ENCODE measurements at places on chromosomes 2 and 18. TPM values are rescaled to one million over a fixed set of nuclear protein-coding genes. Genes with fewer than 3 reads are reported as not detected.

The TACR1 gene
- not detected for polyA plus RNA-seq

The NRP2 gene
- 0.89 TPM for polyA plus RNA-seq

The SMYD1 gene
- polyA plus RNA-seq, result 0.34 TPM

The CCBE1 gene
- 0.27 TPM for polyA plus RNA-seq

The NAT8 gene
- polyA plus RNA-seq, result not detected

The ACADL gene
- not detected for polyA plus RNA-seq

The CCDC74B gene
- polyA plus RNA-seq, result not detected

The TUBA3E gene
- polyA plus RNA-seq, result not detected

The LHCGR gene
- polyA plus RNA-seq, result 0.04 TPM

The UBXN4 gene
- polyA plus RNA-seq, result 55.0 TPM

GRCh38 chr18:35526495-35527059 is 28.8 kb upstream of the INO80C start:
- no peak overlapping the region for H3K27ac ChIP-seq
- DNase-seq, result no peak
- no peaks in the 10 kb centered on the region for H3K36me3 ChIP-seq
- H3K27me3 ChIP-seq, result no peaks in the 10 kb centered on the region
- H3K4me1 ChIP-seq, result peaks cover 4% of the 10 kb centered on the region

GRCh38 chr2:239323447-239323846 is 77.4 kb downstream of the HDAC4 start:
- no peak overlapping the region for H3K27ac ChIP-seq
- H3K4me3 ChIP-seq, result no peak overlapping the region
- peaks cover 13% of the 10 kb centered on the region for H3K4me1 ChIP-seq

DNA sequence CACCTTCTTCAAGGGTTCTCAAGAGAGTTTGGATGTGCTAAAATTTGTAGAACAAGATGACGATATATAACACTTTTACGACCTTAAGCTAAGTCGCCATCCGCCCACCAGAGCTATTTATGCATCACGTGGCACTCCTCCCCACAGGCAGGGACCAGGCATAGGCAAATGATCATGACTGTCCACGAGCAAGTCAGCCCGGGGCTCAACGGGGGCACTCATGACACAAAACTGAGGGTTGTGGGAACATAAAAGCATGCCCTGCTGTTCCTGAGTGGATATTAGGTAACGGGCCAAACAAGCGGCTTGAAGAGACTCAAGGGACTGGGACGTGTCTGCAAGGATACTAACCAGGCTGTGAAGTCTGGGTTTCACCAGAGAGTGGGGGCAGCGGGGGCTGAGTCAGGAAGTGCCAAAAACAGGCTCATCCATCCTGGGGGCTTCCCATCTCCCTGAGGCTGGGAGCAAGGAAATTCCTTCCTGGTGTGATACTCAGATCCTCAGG is 58.1 kb downstream of the FAM178B start:
- no peak overlapping the region for H3K27ac ChIP-seq
- H3K4me3 ChIP-seq, result no peak overlapping the region
- no peak for DNase-seq
- H3K36me3 ChIP-seq, result no peaks in the 10 kb centered on the region
- no peaks in the 10 kb centered on the region for H3K27me3 ChIP-seq

- H3K4me1 ChIP-seq, result no peaks in the 10 kb centered on the region
- no peak overlapping the region for H3K27ac ChIP-seq
- H3K36me3 ChIP-seq, result no peaks in the 10 kb centered on the region
- H3K27me3 ChIP-seq, result no peaks in the 10 kb centered on the region
Observed at GRCh38 chr2:7722212-7722910, 805.1 kb downstream of the RNF144A start.

GRCh38 chr2:158394453-158394852 is 62.1 kb downstream of the CCDC148 start:
- H3K4me1 ChIP-seq, result no peaks in the 10 kb centered on the region
- no peaks in the 10 kb centered on the region for H3K36me3 ChIP-seq
- no peak overlapping the region for H3K27ac ChIP-seq
- no peak for DNase-seq
- H3K27me3 ChIP-seq, result no peaks in the 10 kb centered on the region

- H3K27ac ChIP-seq, result peak overlapping the region; percentile 81
- peaks cover 8% of the 10 kb centered on the region for H3K4me1 ChIP-seq
- no peaks in the 10 kb centered on the region for H3K36me3 ChIP-seq
- DNase-seq, result no peak
- H3K27me3 ChIP-seq, result peaks cover 5% of the 10 kb centered on the region
Observed at GRCh38 chr2:237422309-237422708, 8.3 kb upstream of the COL6A3 start.

DNA sequence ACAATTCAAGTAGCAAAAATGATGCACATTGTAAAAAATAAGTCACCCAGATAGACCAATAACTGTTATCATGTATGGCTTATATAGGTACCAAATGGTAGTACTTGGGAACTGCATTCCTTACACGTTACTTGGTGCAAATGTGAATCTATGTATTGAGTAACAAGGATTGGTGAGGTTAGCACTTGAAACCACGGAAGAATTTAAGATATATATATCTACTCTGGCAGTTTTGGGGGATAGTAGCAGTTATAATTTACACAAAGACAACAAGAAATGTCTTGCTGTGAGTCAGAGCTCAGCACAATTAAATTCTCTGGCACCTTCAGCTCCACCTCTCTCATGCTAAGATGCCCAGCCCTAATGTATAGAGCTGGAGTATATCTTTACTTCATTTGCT is 359.4 kb upstream of the RAB12 start:
- H3K27ac ChIP-seq, result no peak overlapping the region
- DNase-seq, result no peak
- H3K27me3 ChIP-seq, result no peaks in the 10 kb centered on the region

DNA sequence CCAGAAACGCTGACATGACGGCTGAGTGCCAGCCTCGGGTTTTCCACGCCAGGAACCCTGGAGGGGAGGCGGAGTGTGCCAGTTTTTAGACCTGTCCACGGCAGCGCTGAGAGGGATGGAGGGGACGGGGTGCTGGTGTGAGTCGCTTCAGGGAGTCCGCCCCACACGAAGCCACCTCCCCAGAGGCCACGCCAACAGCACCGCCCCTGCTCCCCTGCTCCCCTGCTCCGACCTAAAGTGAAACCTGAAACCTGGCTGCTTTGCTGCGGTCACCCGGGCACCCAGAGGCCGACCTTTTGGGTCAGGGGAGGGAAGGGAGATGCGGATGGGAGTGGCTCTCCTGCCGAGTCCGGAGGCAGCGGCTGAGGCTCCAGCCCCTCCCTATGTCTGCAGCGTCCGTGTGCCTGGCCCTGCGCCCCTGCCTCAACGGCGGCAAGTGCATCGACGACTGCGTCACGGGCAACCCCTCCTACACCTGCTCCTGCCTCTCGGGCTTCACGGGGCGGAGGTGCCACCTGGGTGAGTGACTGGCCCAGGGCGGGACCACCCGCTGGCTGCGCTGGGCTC is 38.1 kb downstream of the SNED1 start:
- no peak overlapping the region for H3K27ac ChIP-seq
- no peaks in the 10 kb centered on the region for H3K4me1 ChIP-seq
- peaks cover 35% of the 10 kb centered on the region for H3K27me3 ChIP-seq
- H3K36me3 ChIP-seq, result peaks cover 7% of the 10 kb centered on the region

DNA sequence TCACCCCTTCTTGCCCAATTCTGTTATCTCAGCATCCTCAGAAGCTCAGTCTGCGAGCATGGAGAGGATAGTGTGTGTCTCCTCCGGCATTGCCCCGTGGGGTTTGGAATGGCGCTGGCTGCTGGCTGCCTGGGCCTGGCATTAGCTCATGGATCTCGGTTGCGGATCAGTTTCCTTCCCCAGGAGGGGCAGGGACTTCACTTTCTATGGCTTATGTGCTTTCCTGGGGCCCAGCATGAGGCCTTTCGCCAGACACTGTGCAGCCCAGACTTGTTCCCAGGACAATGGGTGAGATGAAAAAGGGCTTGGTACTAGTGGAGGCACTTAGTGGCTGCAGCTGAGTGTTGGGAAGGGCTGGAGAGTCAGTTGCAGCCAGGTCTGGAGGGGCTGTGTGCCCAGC is 143.3 kb downstream of the GLI2 start:
- H3K27me3 ChIP-seq, result peaks cover 37% of the 10 kb centered on the region
- H3K4me1 ChIP-seq, result peaks cover 5% of the 10 kb centered on the region
- no peak overlapping the region for H3K27ac ChIP-seq
- no peak for DNase-seq
- H3K36me3 ChIP-seq, result no peaks in the 10 kb centered on the region

- H3K4me1 ChIP-seq, result no peaks in the 10 kb centered on the region
- no peak overlapping the region for H3K4me3 ChIP-seq
- DNase-seq, result no peak
Observed at GRCh38 chr18:55918444-55918843, 330.5 kb upstream of the TCF4 start.

- no peaks in the 10 kb centered on the region for H3K4me1 ChIP-seq
- H3K36me3 ChIP-seq, result no peaks in the 10 kb centered on the region
- DNase-seq, result no peak
- H3K27ac ChIP-seq, result no peak overlapping the region
Observed at GRCh38 chr2:35416391-35417140, 939.0 kb upstream of the CRIM1 start.

DNA sequence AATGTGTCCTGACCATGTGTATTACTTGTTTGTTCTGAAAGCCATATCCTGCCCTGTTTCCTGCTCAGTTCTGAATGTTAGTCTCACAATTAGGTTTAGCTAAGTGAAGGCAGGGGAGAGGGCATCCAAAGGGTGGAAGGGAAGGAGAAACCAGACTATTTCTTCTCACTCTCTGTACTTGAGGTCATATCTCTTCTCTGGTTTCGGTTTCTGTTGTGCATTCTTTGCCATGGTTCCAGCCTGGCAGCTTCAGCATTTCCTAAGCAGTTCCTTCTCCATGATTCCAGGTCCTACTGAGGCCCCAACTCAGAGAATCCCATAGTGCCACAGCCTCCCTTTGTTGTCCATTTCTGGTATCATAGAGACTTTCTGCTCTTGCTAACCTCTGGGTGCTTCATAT is 40.3 kb upstream of the HNMT start:
- DNase-seq, result peak; percentile 55
- no peaks in the 10 kb centered on the region for H3K27me3 ChIP-seq
- H3K4me3 ChIP-seq, result no peak overlapping the region
- no peaks in the 10 kb centered on the region for H3K36me3 ChIP-seq

- H3K4me3 ChIP-seq, result no peak overlapping the region
- H3K27ac ChIP-seq, result no peak overlapping the region
- H3K36me3 ChIP-seq, result peaks cover 11% of the 10 kb centered on the region
Observed at GRCh38 chr2:241430178-241430577, 74.1 kb downstream of the FARP2 start.

- H3K4me3 ChIP-seq, result no peak overlapping the region
- no peaks in the 10 kb centered on the region for H3K27me3 ChIP-seq
- H3K36me3 ChIP-seq, result no peaks in the 10 kb centered on the region
- no peak overlapping the region for H3K27ac ChIP-seq
Observed at GRCh38 chr2:147327613-147328012, 517.2 kb upstream of the ACVR2A start.

GRCh38 chr2:119431976-119432850 is 559 bp downstream of the TMEM37 start:
- peak overlapping the region; percentile 85 for H3K4me3 ChIP-seq
- H3K27ac ChIP-seq, result peak overlapping the region; percentile 98
- no peaks in the 10 kb centered on the region for H3K36me3 ChIP-seq
- H3K27me3 ChIP-seq, result no peaks in the 10 kb centered on the region
- peak; percentile 60 for DNase-seq

DNA sequence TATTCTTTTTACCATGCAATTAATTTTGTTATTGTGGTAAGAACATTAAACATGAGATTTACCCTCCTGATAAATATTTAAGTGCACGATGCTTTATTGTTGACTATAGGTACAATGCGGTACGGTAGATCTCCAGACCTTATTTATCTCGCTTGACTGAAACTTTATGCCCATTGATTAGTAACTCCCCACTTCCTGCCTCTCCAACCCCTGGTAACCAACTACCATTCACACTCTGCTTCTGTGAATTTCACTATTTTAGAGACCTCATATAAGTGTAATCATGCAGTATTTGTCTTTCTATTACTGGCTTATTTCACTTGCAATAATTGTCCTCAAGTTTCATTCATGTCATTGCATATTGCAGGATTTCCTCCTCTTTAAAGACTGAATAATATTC is 195.7 kb upstream of the ID2 start:
- H3K4me1 ChIP-seq, result peaks cover 13% of the 10 kb centered on the region
- no peak overlapping the region for H3K4me3 ChIP-seq
- no peaks in the 10 kb centered on the region for H3K36me3 ChIP-seq
- no peak overlapping the region for H3K27ac ChIP-seq
- DNase-seq, result no peak

GRCh38 chr2:64838817-64839216 is 150.4 kb upstream of the SLC1A4 start:
- no peak overlapping the region for H3K27ac ChIP-seq
- H3K4me1 ChIP-seq, result no peaks in the 10 kb centered on the region
- no peaks in the 10 kb centered on the region for H3K27me3 ChIP-seq

DNA sequence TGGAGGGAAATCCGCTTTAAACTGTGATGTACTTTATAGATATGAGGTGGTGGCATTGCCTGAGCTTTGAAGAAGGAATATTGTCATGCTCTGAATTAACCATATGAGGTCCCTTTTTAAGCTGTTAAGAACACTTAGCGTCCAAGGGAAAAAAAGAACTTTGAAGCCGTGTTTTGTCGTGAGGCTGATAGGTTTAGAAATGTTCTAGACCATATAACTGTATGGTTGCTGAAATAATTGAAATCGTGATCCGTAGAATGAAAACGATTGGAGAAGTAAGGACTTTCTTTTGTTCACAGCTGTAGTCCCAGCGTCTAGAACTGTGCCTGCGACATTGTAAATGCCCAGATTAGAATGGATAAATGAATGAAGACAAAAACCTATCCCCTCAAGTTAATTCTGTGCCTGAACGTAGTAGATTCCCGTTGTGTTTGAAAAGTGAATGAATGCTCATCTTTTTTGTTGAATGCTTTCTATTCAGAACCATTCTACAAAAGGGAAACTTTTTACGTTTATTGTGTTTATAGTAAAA is 1.5 kb downstream of the SMCHD1 start:
- H3K27ac ChIP-seq, result peak overlapping the region; percentile 97
- H3K4me3 ChIP-seq, result peak overlapping the region; percentile 100
- DNase-seq, result no peak
- H3K27me3 ChIP-seq, result no peaks in the 10 kb centered on the region

DNA sequence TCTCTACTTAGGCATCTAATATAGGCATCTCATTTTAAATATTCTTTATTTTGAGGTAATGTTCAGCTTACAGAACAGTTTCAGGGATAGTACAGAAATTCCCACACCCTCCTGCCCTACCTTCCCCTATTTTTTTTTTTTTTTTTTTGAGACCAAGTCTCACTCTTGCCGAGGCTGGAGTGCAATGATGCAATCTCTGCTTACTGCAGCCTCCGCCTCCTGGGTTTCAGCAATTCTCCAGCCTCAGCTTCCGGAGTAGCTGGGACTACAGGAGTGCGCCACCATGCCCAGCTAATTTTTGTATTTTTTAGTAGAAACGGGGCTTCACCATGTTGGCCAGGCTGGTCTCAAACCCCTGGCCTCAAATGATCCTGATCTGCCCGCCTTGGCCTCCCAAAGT is 97.6 kb downstream of the EPB41L5 start:
- H3K4me3 ChIP-seq, result no peak overlapping the region
- peaks cover 4% of the 10 kb centered on the region for H3K36me3 ChIP-seq

All from small intestine (tissue), 16 donors.